WTC11 (cell line): ENCODE measurements at places on chromosomes 11 and 22.

DNA sequence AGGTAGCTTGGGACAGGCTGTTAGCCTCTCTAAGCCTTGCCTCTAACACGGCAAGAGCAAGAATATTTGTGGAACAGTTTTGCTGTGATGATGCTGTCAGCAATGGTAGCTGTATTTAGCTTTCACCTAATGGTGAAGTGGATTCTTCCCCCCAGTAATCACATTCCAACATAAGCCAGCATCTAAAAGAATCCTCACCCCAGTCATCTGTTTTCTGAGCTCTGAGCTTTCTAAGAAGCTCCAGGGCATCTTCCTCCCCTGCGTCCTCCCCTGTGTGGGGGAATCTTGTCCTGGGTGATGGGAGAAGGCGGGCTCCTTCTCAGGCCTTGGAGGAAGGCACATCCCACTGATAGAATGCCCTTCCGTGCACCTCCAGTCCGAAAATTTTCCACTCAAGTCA, 367.6 kb downstream of the BRD1 start:
- DNase-seq = no peak

GRCh38 chr22:32608494-32608893, 133.9 kb downstream of the FBXO7 start:
- no peak for DNase-seq

- no peak for DNase-seq
These were observed 11.3 kb downstream of the TRMU start for GRCh38 chr22:46346680-46347405.

- DNase-seq = no peak
These were observed 130.0 kb downstream of the PARVA start for GRCh38 chr11:12507391-12507790.

DNA sequence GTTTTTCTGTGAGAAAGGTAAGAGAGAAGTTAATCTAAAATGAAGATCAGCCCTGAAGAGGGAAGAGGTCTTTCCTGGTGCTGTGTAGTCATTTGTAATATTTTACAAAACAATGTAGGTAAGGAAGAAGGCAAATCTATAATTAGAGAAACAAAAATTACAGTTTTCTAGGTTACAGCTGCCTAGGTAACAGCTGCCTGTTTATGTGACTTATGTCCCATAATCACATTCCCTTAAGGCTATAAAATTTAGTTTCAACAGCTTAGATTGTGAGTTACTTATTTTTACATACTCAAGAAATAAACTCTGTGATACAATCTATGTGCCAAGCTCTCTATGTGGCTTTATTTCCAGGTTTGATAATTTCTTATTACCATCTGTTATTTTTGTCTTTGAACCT, 19.8 kb downstream of the LUZP2 start:
- DNase-seq = no peak

DNA sequence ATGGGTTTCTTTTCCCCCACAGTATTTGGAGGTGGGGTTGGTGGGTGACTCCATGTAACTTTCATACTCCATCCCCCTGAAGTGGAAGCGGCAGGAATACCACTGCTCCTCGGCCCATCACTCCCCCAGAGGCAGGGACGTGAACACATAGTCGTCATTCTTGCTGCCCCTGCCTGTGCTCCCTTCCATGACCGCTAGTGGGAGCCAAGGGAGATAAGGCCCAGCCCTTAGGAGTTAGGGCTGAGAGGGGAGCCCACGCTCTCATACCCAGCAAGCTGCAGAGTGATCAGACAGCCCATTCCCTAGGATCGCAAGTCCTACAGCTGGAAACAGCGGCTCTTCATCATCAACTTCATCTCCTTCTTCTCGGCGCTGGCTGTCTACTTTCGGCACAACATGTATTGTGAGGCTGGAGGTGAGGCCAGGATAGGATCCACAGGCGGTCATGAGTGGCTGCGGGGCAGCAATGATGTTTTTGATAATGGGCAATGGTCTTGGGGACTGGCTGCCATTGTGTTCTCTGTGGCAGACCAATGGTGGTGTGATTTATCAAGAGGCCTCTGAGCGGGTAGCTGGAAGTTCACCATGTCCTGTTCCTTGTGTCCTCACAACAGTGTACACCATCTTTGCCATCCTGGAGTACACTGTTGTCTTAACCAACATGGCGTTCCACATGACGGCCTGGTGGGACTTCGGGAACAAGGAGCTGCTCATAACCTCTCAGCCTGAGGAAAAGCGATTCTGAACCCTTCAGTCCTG, 15.9 kb downstream of the RHOG start:
- DNase-seq = peak; percentile 94

GRCh38 chr11:20964985-20965384, 295.6 kb downstream of the NELL1 start:
- DNase-seq = no peak

DNA sequence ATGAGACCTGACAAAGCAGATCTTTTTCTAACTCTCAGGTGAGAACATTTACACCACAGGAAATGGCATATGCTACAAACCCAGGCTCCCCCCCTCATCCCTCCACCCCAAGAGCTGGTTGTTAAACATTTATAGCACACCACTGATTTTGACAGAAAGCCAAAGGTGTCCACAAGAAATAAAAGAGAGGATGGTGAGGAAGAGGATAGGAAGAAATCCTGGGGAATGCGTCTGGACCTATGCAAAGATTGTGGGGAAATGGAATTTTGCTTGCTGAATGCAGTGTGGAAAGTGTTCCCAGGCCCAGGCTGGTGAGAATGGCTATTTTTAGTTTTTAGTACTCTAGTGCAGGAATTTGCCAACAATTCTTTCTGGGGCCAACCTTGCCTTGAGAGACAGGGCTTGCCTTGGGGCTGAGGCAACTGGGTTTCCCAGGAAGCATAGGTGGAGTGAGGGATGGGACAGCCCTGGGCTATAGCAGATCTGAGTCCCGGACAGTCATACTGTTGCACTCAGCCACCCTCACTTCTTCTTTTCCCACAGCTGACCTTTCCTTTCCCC, 163.9 kb downstream of the ADAMTS15 start:
- no peak for DNase-seq

GRCh38 chr11:44404301-44404700, 94.4 kb upstream of the ALX4 start:
- DNase-seq = no peak

DNA sequence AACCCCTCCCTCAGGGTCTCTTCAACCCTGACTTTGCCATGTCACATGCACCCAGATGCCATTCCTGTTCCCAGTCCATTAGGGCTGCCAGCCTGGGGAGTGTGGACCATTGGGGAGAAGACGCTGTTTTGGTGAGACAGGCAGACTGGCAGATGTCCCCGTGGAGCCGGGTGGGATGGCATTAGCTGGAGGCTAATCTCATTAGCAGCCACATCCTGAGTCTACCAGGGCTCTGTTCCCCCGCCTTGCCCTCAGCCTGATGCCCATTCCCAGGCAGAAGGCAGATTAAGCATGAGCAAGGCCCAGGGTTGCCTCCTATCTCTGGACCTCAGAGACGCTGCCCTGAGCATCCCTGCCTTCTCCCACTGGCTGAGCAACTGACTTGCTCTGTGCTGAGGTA, 46.4 kb upstream of the ALX4 start:
- no peak for DNase-seq

DNA sequence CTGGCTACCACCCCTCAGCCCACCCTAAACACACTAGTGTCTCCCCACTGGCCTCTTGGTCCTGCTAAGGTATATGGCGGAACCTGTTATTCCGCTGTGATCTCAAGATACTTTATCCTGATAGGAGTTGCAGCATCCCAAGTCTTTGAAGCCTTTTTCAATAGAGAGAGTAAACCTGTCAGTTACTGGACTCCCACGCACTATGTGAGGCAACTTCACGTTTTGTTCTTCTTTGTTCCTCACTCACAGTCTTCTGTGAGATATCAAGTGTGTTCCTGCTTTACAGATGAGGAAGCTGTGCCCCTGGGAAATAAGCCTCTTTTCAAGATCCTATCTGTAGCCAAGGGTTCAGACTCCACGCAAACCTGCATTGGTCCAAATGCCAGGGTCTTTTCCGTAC, 127.8 kb downstream of the MYO18B start:
- no peak for DNase-seq

DNA sequence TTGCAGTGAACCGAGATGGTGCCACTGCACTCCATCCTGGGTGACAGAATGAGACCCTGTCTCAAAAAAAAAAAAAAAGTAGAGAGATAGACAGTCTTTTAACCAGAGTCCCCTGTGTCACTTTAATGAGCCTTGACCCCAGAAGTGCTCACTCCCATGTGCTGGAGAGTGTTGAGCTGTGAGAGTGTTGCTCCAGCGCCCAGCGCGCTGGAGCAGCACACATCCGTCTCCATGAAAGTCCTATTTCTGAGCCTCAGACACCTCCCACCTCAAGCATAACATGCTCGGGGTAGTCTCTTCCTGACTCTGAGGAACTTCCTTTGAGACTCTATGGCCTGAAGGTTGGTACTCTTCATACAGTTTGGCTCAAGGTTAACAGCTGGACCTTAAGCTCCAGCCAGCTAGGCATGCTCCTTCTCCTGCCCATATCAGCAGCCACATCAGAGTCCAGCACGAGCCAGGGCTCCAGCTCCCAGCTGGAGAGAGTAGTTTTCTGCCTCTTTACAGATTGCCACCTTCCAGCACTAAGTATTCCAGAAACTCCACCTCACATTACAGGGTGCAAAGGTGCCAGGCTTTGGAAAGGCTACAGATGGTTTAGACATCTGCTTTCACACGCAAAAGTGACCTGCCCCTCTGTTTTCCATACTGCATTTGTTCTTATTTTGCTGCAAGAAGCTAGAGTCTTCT, 29.4 kb upstream of the UBASH3B start:
- no peak for DNase-seq

- no peak for DNase-seq
These were observed 117.8 kb downstream of the GGTLC2 start for GRCh38 chr22:22761963-22762772.

GRCh38 chr11:102367364-102367763, 20.4 kb downstream of the BIRC2 start:
- no peak for DNase-seq

- no peak for DNase-seq
These were observed 6.1 kb downstream of the APLNR start for GRCh38 chr11:57230791-57231538.

GRCh38 chr11:132289590-132290256, 919.3 kb downstream of the NTM start:
- no peak for DNase-seq

DNA sequence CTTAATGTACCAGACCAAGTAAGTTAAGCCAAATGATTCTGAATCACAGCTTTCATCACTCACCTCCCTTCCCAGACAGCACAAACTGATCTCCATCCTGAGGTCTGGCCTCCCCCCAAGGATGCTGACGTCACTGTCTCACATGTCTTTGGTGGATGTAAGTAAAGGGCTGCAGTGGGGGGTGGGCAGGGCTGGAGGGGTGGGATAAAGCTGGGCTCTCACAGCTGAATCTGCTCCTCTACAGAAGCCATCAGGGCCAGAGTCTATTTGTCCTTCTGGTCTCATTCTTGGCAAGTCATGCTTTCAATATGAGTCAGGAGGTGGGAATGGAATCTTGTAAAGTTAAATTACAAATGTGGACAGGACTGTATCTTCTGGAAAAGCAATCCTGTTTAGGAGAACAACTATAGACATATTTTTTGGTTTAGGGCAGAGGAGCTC, 32.7 kb downstream of the P4HA3 start:
- DNase-seq = no peak

DNA sequence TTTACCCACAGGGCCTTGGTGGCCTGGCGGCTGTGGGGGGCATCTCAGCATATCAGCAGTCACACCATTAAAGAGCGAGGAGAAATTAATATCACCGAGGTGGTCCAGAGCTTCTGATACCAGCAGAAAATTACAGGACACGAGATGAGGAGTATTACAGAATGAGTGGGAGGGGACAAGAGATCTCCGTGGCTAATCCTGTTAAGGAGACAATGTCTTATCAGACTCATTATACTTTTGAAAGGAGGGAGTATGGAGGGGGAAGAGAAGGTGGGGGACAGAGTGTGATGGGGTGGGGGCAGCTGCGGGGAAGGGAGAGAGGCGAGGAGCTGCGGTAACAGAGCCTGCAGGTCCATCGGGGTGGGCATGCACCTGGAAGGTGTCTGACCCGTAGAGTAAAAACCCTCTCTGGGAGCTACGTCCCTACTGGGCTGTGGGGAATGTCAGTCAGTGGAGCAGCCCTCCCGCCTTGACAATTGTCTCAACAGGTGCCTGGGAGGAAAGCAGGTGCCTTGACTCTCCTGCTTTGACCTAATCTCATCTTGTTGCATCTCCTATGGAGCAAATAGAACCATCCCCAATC, 224.2 kb downstream of the CEP164 start:
- no peak for DNase-seq

DNA sequence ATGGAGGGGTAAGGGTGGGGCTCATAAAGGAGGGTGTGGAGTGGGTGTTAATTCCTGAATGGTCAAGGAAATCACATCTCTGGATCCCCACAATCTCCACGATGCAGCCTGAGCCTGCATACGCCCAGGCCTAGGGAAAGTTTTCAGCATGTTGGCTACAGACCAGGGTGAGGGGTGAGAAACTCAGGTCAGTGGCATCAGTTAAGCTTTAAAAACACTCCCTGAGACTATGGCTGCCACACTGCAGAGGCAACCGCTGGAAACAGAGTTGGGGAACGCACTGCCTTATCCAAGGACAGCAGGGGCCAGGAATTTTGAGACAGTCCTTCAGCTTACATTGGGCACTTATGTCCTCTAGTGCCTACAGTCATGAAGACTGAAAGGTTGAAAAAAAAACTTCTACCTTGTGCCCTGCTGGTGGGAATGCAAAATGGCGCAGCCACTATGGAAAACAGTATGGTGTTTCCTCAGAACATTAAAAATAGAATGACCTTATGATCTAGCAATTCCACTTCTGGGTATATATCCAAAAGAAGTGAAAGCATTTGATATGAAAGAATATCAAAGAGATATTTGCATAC, 19.7 kb downstream of the DKK3 start:
- DNase-seq = no peak

GRCh38 chr11:12403122-12403996, 26.0 kb downstream of the PARVA start:
- no peak for DNase-seq

DNA sequence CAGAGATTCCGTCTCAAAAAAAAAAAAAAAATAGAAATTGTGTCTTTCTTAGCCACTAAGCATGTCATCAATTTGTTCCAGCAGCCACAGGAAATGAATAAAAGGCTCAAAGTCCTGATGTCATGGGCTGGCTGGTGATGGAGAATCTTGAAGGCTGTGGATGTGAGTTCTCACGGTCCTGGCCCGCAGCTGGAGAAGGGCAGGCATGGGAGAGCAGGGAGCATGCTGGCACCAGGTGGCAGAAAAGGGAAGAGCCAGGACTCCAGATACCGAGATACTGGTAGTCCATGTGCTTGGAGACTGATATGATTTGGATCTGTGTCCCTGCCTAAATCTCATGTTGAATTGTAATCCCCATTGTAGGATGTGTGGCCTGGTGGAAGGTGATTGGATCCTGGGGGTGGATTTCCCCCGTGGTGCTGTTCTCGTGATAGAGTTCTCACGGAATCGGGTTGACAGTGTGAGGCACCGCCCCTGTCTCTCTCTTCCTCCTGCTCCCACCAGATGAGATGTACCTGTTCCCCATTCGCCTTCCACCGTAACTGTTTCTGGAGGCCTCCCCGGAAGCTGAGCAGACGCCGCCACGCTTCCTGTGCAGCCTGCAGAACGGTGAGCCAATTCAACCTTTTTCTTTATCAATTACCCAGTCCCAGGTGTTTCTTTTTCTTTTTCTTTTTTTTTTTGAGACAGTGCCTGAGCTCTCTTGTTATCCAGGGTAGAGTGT, 18.1 kb downstream of the MRGPRD start:
- DNase-seq = no peak
